CD4-positive, alpha-beta T cell treated with Interleukin-10 for 1 hour (primary cell): ENCODE measurements at places on chromosomes 2 and 18.

DNA sequence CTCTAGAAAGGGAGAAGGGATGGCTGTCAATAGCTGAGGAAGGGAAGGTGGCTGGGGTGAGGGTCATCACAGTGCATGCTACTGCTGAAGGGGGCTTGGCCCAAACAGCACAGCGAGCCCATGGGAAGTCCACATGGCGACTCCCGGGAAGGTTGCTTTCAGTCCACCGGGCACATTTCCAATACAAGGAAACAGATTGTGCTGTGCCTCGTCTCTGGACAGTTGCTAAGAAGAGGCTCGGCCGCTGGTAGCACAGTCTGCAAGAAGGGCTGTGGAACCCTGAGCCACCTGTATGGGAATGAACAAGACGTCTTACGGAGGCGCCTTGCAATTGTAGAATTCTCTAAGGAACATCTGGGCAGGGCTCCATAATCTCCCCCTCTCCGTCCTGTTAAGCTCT is 123.1 kb downstream of the CELF4 start:
- no peak for DNase-seq

GRCh38 chr2:176813156-176813555 is 399.4 kb upstream of the HNRNPA3 start:
- DNase-seq = no peak

GRCh38 chr2:61196671-61197070 is 34.7 kb downstream of the C2orf74 start:
- no peak for DNase-seq

GRCh38 chr18:48728204-48728833 is 189.5 kb downstream of the CTIF start:
- DNase-seq = no peak

- no peak for DNase-seq
These were observed 61.4 kb upstream of the LYPD1 start for GRCh38 chr2:132731441-132731840.

DNA sequence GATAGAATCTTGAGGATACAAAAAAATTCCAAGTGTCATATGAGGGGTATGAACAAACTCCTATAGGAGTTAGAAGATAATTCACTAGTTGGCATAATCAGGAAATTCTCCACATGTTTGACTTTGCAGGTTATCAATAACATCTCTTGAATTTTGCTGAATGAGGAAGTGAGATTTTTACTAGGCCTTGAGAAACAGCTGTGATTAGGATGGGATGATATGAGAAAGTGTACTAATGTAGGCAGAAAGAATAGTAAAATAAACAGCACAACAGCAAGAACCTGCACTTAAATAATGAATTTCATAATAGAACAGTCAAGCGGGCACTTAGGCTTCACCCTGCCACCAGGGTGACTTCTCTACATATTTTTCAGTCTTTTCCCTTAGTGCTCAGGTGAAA is 570.8 kb upstream of the CRIM1 start:
- no peak for DNase-seq

DNA sequence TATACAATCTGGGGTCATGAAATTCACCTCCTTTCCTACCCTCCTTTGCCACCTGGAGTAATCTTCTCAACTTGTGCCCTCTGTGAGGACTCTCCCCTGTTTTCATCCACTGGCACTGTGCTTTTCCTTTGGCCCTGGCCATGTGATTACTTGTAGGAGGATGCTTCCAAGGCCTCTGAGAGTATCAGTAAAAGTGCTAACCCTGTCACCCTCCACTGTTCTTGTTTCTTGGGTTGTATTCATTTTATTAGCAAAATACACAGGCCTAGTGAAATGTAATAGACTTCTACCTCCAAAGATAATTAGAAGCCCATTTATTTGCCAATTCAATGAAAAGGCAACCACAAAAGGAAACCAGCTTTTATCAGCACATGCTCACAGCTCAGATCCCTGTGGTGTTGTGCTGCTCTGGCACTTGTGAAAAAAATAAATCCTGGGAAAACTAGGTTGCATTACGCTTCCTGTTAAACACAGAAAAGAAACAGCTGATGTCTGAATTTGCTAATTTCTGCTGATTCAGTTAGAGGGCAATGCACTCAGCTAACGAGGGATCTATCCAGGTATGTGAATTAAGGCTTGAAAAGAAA is 357.5 kb upstream of the ETAA1 start:
- no peak for DNase-seq

DNA sequence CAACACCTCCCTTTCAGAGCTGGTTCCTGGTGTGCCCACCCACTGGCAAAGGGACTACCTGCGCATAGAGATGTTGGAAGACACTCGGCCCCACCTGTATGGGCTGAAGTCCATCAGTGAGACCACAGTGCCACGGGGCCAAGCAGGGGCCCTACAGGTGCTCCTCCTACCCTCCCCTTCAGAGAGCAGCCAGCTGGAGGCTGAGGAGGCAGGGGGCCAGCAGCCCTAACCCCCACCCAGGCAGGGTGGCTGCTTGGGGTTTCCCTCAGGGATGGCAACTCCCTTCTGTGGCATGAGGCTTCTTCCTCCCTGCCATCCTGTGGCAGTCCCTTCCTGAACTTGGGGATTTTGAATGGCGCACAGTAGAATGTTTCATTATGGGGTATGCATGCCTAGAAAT is 125.3 kb downstream of the NCK2 start:
- no peak for DNase-seq

- peak; percentile 23 for DNase-seq
These were observed 412 bp downstream of the GPD2 start for GRCh38 chr2:156436497-156437085.

DNA sequence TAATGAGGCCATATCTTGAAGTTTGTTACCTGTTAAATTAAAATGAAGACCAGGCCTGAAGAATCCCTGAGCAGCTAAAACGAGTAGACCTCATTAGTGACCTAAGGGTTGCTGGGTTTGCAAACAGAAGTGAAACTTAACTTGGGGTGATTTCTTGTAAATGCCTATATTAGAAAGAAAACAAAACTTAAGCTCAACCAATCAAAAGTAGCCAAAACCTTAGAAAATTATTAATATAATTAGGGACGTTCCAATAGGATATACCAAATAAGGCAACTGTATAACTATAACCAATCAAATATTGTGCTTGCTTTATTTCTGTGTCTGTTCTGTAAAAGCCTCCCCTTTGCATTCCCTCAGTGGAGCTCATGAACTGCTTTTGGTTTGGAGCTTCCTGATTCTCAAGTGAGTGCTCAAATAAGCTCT is 137.9 kb upstream of the VRK2 start:
- peak; percentile 53 for DNase-seq

DNA sequence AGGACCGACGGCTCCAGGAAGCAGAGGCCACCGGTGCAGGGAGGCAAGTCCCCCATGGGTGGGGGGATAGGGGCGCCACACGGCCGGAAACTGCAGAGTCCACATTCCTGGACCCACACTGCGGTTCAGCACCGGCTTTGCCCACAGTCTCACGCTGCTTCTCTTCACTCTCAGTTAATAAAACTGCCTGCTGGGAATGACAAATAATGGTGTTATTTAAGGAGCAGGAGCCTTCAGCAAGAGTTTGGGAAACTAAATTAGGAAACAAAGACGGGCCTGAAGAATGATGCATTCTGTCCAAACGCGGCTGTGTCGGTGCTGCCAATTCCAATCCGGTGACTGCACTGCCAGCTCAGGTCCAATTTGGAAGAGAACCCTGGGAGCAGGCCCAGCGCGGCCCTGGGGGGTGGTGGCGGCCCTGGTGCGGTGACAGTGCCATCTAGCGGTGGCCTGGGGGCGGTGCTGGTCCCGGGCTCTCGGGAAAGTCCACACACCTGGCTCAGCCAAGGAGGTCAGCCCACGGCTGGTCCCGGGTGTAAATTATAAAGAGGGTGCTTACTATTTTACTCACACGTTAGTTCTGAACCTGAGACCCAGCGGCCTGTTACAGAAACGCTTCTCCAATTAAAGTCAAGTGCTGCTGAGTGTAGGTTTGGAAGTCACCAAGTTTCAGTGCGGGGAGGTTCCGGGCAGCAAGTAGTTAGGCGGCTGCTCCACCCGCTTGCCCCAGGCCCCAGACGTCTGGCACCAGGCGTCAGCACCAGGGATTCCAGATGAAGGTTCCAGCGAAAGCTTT is 73.1 kb upstream of the PXDN start:
- DNase-seq = peak; percentile 54

DNA sequence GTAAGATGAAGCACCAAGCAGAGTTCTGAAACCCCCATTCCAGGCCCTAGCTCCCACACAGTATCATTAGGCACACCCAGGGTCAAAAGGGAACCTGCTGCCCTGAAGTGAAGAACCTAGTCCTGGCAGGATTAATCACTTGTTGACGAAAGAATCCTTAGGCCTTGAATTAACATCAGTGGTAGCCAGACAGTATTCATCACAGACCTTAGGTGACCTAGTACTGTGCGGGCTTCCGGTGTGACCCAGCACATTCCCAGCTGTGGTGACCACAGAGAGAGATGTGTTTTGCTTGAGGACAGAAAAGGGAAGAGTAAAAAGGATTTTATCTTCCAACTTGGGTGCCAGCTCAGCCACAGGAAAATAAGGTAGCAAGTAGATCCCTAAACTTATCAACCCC is 1071.4 kb upstream of the FAM98A start:
- no peak for DNase-seq

- DNase-seq = no peak
These were observed 4.3 kb downstream of the FRZB start for GRCh38 chr2:182862091-182862490.

- DNase-seq = peak; percentile 6
These were observed at the start of gene SPTBN1 for GRCh38 chr2:54455563-54456361. TSS of gene SPTBN1 (plus strand) at chr2:54456327. CDS start at chr2:54526419, 70,092 bp downstream.

GRCh38 chr18:69161383-69162028 is 239.2 kb upstream of the DOK6 start:
- no peak for DNase-seq

GRCh38 chr2:36664696-36665076 is 31.8 kb upstream of the VIT start:
- no peak for DNase-seq

DNA sequence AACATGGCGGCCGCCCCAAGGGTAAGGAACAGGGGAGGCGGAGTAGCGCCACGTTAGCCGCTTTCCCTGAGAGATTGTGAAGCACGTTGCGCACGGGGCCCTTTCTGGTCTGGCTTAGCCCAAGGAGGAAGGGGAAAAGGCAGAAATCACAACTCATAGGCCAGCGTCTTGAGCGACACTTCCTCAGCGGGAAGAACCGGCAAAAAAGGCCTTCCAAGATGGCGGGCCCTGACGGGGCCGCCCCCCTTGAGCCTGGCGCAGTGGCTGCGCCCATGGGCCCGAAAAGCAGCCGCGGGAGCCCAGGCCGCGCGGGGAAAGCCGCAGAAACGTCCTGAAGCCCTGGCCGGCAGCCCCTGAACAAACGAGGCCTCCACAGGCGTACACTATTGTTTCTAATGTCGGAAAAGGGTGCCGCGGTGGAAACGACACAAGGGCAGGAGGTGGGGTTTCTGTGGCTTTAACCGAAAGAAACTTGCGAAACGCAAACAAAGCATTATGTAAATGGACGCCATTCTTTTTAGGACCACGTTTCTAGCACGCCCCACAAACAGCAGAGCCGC is 919 bp upstream of the PCBP1 start:
- DNase-seq = peak; percentile 87

DNA sequence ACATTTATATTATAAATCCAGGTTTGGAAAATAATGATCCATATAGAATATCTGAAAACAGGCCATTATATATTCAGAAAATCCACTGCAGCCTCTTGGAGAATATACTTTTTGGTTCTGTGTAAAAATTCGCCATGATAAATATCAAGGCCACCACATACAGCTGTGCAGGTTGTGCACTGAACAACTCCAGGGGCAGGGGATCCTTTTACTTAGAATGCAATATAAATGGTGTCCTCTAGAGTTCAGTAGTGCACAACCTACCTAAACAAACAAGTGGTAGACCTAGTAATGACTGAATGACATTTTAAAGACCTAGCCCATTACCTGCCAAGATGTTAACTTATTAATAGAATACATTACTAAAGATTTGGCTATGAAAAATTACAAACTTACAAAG is 22.4 kb downstream of the MOGAT1 start:
- no peak for DNase-seq

- no peak for DNase-seq
These were observed 471.0 kb downstream of the TXNL1 start for GRCh38 chr18:56167366-56167765.

DNA sequence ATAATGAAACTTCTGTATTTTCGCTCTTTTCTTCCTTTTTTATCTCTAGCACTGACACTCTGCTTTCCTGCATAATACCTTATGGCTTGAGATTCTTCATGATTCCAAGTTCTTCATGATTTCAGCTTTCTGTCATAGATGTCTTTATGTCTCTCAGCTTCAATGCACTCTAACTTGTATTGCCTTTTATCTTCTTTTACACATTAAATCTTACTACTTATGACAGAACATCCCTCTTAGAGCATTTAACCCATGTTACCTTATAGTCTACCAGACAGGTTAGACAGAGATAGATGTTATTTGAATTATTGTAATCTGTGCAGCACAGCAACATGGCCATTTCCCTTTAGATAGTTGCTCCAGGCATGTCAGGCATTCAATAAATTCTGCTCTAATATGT is 1475.7 kb upstream of the TMEFF2 start:
- no peak for DNase-seq

- no peak for DNase-seq
These were observed 7.3 kb upstream of the IL1B start for GRCh38 chr2:112843836-112844235.

DNA sequence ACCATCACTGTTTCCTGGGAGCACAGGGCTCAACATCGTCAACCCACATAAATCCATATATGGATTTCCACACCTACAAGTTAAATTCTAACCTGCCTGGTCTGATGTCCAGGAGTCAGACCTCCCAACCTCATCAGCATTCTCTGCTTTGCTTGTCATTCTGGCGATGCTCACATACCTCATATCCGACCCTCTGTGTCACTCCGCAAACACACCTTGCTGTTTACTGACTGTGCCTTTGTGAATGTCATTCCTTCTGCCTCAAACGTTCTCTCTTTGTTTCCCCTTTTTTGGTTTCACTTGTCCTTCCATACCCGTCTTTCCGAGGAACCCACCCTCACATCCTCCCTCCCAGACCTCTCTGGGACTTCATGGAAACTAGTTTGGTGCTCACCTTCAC is 187.1 kb downstream of the ACTR3 start:
- no peak for DNase-seq

DNA sequence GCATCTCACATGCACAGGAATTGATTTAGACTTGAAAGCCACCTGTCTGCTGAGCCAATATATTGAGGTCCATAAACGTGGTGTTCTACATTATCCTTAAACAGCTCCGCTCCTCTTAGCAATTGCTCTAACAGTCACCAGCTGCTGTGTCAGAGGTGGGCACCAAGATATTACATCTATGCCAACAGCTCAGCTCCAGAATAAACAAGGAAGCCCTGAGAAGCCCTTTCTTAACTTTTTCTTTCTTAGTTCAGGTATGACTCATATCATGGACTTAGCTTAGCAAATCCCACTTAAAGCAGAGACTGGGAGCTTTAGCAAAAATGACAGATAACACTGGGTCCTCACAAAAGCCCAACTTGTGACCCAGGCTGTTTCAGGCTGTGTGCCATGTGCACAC is 436.6 kb downstream of the IRS1 start:
- no peak for DNase-seq

- no peak for DNase-seq
These were observed 644 bp downstream of the ONECUT2 start for GRCh38 chr18:57435846-57436190.

- DNase-seq = no peak
These were observed 2.1 kb downstream of the FASTKD1 start for GRCh38 chr2:169571571-169571970.

GRCh38 chr2:85457043-85457442 is 38.5 kb downstream of the SH2D6 start:
- no peak for DNase-seq
